ENCODE measurements at places on chromosomes 6 and 20.

DNA sequence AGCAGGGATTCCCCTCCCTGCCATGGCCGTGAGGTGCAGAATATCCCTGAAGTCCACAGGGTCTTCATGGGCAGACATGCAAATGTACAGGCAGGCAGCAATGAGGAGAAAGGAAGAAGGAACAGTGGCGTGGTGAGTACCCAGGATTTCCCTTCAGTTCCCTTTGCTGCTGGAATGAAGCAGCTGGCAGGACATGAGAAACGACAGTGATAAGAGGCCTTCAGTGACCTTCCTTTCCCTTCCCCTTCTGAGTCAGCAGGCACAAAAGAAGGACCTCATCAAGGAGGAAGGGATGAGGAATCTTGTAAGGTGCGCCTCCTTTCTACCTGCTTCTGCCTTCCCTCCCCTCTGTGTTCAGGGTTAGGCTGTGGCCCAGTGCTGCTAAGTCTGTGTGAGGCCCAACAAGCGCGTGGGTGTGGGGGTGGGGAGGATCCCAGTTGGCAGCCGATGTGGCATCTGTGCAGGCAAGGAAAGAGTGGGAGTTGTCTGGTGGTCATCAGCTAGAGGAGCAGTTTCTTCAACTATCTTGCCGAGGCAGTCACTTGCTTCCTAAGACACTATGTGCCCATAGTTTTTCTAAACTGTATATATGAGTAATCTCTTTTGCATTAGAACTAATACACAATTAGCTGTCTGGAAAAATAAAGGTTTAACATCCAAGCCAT is 29.5 kb upstream of the FBXO9 start:
- DNase-seq: no peak

DNA sequence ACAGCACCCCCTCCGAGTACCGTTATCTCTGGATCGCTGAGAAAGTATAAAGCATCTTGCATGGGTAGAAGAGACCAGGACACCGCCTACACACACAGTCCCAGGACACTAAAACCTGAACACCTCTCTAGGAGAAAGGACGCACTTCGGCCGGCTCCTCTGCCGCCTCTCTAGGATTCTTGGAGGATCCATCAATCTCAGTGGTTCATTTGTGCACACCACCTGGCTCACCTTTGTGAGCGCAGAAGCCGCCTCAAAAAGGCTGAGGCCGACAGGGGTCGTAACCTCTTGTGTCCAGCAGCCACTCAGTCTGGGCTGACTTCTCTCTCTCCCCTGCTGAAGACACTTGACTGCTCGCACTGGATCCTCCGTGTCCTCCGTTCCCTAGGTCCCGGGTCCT is 13.5 kb downstream of the ZSCAN23 start:
- DNase-seq: no peak

DNA sequence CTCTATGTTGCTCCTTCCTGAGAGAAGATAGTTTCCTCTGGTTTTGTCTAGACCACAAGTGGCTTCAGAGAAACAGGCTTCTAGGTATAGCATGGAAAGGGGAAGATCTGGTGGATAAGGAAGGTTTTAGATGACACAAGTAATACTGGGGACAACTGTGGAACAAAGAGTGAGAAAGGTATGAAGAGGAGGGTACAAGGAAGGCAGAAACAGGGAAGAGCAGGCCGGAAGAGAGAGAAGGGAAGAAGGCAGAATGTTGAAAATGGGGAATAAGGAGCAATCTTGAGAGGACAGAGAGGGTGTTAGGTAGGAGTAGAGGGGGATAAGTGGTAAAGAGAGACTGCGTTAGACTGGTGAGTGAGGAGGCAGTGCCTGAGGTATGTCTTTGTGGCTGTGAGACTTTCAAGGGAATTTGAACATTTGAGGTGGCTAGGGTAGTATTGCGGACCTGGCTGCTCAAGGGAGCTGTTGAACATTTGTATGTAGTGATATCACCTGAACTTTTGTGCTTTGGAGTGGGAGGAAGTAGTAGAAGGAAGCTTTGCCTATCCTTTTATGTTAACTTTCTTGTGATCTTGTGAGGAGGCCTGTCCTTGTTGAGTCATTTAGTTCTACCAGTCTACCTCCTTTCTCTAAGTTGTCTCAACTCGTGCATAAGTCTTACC is 69.5 kb downstream of the FOXO3 start:
- DNase-seq: no peak

DNA sequence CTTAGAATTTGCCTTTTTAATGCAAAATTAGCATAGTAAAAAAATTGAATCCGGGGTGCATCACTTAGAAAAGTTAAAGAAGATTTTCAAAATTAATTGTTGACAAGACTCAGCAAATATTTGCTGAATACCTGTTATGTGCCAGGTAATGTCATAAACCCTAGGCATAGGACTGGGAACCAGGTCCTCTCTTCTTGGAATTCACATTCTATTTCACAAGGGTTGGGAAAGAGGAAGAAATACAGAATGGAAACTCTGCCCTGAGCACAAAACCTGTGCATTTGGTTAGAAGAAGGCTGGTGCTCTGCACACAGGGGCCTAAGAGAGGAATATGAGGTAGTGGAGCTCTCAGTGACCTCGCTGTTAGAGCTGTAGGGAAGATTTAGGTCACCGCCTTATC is 573.8 kb upstream of the AGPAT4 start:
- no peak for DNase-seq

DNA sequence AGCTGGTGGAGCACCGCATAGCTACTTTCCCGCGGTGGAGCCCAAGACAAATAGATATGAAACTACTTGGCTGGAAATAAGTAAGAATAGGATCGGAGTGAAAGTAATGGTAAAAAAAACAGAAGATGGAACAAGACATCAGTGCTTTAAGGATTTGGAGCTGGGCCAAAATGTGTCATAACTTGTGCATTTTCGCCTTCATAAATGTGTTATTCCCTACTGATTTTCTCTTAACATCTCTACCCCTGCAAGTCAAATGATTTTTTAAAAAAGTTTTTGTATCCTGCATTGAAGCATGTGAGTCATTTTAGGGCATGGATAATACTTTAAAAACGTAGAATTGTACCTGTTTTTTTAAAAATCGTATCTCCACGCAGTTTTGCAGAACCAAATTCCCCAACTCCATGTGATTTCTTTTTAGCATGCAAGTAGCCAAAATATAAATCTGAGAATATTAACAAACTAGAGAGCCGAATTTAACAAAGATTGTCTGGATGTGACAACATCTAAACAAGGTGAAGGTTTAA is 882 bp upstream of the FAM184A start:
- DNase-seq: no peak

GRCh38 chr20:33789109-33789857 is 21.9 kb upstream of the CHMP4B start:
- no peak for DNase-seq

GRCh38 chr20:35967979-35968640 is at the start of gene CNBD2:
Gene CNBD2 (plus strand): TSS chr20:35968590. CDS start chr20:35968763, 173 bp downstream.
- DNase-seq: no peak

DNA sequence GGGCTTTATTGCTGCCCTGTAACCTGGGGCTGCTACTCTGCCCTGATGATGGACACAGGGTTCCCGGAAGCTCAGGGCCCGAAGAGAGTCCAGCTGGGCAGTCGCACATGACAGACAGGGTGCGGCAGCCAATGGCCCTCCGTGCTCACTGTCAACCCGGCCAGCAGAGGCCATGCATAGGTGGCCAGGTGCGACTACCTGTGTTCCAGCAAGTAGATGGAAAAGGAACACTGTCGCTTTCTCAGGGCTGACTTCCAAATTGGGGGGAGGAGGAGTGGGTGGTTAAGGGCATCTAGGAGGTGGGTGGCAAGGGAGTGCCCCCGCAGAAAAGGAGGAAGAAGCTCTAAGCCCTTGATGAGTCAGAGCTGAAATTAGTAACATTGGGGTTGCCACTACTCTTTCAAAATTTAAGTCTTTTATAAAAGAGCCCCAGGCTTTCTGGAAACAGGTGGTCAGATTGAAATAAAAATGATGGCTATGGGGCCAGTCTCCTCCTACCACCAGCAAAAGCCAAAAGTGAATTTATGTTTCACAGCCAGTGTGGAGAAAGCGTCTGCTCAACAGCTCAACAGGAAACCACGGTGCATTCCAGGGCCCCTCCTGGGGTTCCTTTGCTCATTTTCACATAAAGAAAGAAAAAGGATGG is 2.3 kb upstream of the RAMACL start:
- no peak for DNase-seq

DNA sequence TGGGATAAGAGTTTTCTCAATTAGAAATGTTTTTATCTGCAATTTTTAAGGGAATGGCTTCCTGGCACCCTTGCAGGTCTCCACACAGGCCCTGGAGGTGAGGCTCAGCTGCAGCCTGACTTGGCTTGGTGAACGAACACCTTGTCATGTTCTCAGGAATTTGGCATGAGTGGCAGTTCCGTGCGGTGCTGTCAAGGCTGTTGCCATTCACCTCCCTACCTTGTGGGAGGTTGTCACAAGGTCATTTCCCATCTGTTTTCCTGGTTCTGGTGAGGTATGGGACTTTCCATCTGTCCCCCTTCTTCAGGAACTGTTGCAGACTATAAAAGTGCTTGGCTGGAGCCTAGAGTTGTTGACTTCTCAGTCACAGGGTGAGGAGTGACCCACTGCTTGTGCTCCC is 82.9 kb downstream of the ELOVL4 start:
- DNase-seq: no peak

GRCh38 chr6:169938262-169938701 is 186.9 kb downstream of the ERMARD start:
- no peak for DNase-seq

DNA sequence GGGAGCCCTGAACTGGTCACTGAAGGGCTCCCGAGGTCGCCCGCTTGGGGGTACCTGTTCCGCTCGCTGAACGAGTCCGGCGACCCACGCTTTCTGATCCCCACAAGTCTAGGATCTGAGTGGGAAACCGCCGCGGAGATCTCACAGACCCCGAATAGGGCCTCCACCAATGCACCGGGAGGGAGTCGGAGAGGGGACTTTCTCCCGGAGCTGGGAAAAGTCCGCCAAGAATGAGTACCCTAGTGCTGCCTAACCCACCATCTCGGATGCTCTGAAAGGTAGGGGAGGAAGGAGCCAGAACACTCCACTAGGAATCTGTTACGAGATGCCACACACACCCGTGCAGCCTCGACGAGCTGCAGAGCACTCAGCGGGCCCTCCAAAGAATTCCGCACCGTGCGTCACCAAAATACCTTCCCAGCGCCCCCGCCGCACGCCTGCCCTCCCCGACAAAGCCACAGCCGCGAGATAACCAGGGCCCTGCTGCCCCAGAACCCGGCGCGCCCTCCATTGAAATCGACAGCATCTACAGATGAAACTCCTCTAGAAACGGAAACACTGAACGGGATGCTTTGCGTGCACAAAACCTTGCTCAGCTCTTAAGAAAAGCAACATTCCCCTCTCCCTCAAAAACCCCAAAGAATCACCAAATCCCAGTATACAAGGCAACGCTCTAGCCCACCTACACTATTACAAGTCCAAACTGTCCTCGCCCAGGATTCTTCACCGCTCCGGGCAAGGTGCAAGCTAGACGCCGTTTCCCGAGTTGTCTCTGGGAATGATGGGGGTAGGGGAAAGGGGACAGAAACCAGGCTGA is 686 bp downstream of the COL12A1 start:
- no peak for DNase-seq
